ENCODE measurements at places on chromosomes 7 and 10. TPM values are rescaled to one million over a fixed set of nuclear protein-coding genes. Genes with fewer than 3 reads are reported as not detected.

The MTURN gene
- 15.7 TPM for total RNA-seq

The LIPJ gene
- total RNA-seq, result not detected

The CFAP70 gene
- total RNA-seq, result 0.42 TPM

The ALOX5 gene
- 0.09 TPM for total RNA-seq

The KIAA1217 gene
- total RNA-seq, result 24.7 TPM

The TAF5 gene
- total RNA-seq, result 5.6 TPM

The CRYGN gene
- not detected for total RNA-seq

The LARP4B gene
- total RNA-seq, result 32.7 TPM

The AFAP1L2 gene
- total RNA-seq, result 8.0 TPM

All from airway epithelial cell (primary cell).